Tracheal epithelial cell (primary cell): ENCODE measurements at places on chromosomes 16 and 17. TPM values are rescaled to one million over a fixed set of nuclear protein-coding genes. Genes with fewer than 3 reads are reported as not detected.

The SNAI3 gene
- total RNA-seq, result under 0.01 TPM in 1 of 2 replicates, not detected in the other

The SDR42E2 gene
- not detected in 2 replicates for total RNA-seq

The HOXB9 gene
- total RNA-seq, result 2.9 TPM in 1 of 2 replicates, not detected in the other

The CHD9NB gene
- total RNA-seq, result 0.48 and 0.64 TPM in 2 replicates

The GJD3 gene
- not detected in 2 replicates for total RNA-seq

The HSF5 gene
- under 0.01 TPM in 1 of 2 replicates, not detected in the other for total RNA-seq

The TNK1 gene
- total RNA-seq, result 9.9 and 11.9 TPM in 2 replicates

The KRTAP2-1 gene
- not detected in 2 replicates for total RNA-seq

The KRT28 gene
- not detected in 2 replicates for total RNA-seq

The ANKFN1 gene
- total RNA-seq, result under 0.01 TPM in 1 of 2 replicates, not detected in the other

The TP53TG3 gene
- under 0.01 and 0.48 TPM in 2 replicates for total RNA-seq

The GP1BA gene
- not detected in 2 replicates for total RNA-seq

The BCL6B gene
- under 0.01 TPM in 2 replicates for total RNA-seq

The TPSG1 gene
- total RNA-seq, result not detected in 2 replicates

The CX3CL1 gene
- total RNA-seq, result 2.4 TPM in 1 of 2 replicates, not detected in the other

The CCDC182 gene
- total RNA-seq, result not detected in 2 replicates

The KRTAP4-1 gene
- total RNA-seq, result not detected in 2 replicates

The LGALS9 gene
- total RNA-seq, result 0.96 TPM in 1 of 2 replicates, not detected in the other

The KRT9 gene
- total RNA-seq, result 0.72 TPM in 1 of 2 replicates, not detected in the other

The EPOP gene
- total RNA-seq, result 3.8 and 6.0 TPM in 2 replicates

The VMO1 gene
- total RNA-seq, result 0.72 and 1.1 TPM in 2 replicates

The KRTAP1-5 gene
- 0.24 TPM in 1 of 2 replicates, not detected in the other for total RNA-seq

The ACE gene
- total RNA-seq, result 0.72 and 0.85 TPM in 2 replicates

The WFIKKN2 gene
- not detected in 2 replicates for total RNA-seq
